ENCODE measurements at places on chromosomes 1 and 21.
A peak's percentile ranks its signal among the peaks of the same experiment; 100 is the strongest.

GRCh38 chr1:93275634-93276295 is 69.9 kb upstream of the DR1 start:
- no peak for DNase-seq

DNA sequence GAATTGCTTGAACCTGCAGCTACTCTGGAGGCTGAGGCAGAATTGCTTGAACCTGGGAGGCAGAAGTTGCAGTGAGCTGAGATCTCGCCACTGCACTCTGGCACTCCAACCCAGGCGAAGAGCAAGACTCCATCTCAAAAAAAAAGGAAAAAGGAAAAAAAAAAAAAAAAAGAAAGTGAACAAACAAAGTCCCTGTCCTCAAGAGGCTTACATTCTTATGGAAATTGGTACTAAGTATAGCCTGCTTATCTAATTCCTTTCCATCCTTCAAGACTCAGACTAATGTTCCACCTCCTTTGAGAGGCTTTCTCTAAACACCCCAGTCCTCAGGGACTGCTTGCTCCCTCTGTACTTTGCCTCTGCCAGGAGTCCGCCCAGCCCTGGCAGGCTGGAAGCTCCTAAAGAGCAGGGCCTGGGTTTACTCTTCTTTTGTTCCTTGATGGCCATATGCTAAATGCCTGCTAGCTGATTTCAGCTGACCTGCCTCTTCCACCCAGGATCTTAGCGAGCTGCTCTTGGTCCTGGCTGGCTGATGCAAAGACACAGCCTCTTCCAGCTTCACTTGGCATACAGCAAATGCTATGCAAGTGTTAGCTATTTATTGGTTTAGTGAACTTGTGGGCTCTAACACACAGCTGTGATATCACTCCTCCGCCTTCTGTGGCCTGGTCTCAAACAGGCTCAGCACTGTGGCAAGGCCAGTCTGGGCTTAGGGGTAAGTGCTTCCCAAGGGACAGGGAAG is 9.8 kb downstream of the SLC9A1 start:
- DNase-seq = peak; percentile 54

DNA sequence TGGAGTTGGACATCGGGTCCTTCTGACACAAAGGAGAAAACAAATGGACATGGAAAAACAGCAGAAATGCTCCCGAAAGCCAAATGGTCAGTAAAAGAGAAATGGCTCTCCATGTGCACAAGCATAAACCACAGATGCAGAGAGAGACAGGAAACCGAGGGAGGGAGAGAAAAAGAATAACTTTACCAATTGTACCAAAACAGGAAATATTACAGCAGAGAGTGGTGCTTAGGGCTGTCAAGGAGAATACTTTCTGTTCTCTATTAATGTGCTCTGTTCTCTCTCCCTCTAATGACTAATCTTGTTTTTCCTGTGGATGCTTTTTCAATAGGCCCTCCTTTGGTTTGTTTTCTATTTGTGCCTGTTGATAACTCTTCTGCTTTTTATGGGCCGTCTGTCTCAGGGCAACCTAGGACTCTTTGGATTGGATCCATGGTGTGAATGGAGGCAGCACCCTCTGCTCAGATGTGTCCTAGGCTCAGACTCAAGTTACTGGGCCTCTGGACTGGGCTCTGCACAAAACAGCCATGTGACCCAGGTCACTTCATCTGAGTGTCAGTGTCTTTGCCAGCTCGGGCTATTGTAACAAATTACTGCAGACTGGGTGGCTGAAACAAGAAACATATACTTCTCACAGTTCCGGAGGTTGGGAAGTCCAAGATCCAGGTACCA is 663.0 kb downstream of the NPHP4 start:
- DNase-seq = no peak

- peak; percentile 23 for DNase-seq
These were observed 6.7 kb upstream of the HUNK start for GRCh38 chr21:31866077-31866511.

DNA sequence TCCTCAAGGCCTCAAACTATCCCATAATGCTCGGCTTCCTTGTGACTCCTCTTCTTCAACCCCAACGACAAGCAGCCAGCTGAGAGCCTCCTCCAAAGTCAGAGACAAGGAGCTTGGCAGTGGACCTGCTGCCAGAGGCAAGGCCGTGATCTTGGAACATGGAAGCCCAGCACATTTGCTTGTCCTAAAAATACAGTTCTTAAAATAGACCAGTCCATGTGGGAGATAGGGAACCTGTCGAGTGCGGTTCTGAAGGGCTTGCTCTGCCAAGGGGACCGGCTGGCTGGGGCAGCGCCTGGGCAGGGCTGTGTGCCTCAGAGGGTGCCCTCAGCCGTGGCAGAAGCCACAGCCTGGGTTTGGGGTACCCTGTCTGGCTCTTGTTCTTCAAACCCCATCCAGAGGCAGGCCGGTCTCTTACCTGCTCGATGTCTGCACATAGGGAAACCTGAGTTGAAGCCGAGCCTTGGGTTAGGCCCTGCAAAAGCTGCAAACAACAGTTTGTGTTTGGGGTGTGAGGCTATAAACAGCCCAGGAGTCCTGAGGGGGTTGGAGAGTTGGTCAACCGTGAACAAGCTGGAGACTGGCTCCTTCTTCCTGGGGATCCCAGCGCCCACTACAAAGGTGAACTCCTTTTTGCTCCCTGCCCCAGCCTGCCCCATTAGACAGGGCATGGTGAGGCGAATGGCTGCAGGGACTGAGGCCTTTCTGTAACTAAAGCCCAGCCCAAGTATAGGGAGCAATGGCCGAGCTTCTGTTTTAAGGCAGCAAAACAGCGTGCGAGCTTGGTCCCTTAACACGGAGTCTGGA is 228.8 kb downstream of the CAMTA1 start:
- DNase-seq = no peak

DNA sequence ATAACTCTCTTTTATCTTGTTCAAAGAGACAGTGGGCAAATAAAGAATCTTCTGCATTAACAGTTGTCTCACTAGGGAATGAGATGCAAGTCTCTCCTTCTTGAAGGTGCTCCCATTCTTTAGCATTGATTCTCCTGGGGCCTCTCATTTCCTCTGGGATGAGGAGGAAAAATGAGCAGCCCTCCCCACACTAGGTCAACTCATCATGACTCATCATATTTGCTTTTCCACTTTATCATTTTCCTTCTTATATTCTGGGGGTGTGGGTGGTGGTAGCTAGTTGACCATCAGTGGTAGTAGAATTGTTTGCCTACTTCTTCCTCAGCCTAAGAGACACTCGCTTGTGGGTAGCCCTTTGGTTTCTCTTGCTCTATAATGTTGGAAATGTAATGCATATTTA is 182.0 kb upstream of the C1orf87 start:
- DNase-seq = no peak

GRCh38 chr21:46111193-46111571 is 13.3 kb downstream of the COL6A2 start:
- DNase-seq = no peak

DNA sequence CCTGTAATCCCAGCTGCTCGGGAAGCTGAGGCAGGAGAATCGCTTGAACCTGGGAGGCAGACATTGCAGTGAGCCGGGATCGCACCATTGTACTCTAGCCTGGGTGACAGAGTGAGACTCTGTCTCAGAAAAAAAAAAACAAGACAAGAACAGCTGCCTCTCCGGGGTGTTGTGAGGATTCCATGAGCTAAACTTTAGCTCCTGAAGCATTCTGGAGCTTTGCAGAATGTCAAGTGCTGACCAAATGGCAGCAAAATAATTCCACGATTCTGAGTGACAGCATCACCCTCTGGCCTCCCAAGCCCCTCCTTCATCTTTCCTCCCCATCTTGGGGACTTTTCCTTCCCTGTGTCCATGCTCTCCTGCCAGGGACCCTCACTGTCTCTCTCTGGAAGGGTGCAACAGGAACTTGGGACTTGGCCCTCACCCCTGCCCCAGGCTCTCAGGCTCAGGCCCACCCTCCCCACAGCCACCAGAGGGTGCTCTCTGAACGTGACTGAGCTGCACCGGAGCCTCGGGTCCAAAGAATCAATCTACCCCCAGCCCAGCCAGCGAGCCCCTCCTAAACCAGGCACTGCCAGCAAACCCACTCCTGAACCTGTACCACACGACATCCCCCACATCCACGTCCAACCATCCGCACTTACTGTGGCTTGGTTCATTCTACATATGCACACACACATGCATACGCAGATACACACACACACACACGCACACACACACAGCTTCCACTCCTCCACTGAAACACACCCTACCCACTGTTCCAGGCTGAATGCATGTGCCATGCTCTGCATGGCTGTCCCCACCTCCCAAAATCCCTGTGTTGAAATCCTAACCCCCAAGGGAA is 45.7 kb downstream of the ACOT7 start:
- no peak for DNase-seq

- DNase-seq = no peak
These were observed 3.7 kb downstream of the CAMTA1 start for GRCh38 chr1:6788946-6789345.

DNA sequence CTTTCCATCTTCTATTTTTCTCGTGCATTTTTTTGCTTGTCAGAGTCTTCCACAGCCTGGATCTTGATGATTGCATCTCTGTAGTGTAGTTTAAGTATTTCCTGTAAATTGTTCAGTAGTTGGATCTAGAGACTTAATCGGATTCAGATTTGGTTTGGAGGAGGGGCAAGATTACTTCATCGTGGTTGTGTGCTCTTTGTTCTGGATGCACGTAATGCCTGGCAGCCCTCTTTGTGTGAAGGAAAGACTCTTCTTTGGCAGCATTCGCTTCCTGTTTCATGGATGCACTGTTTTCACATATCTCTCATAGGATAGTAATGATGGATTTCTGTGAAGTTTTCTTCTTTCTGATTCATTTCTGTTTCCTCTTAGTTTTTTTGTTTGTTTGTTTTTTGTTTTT is 14.2 kb downstream of the SEMA4A start:
- DNase-seq = no peak

DNA sequence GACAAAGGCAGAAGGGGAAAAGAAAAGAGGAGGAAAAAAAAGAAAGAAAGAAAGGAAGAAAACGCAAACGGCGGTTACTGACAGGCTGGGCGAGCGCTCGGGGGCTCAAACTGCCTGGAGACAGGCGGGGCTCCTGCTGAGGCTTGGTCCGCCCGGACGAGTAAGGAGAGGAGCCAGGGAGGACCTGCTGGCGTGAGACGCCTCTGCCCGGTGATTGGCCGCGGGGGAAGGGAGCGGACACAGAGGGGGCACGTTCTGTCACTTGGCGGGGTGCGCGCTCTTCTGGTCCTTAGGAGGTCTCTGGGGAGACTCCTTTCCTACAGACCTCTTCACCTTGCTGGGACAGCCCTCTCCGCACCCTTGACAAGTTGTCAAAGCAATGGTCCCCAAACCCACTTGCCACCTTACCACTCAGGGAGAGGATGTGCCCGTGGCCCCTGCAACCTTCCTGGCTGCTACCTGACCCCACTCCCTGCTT is 791 bp upstream of the PIK3R3 start:
- no peak for DNase-seq

- DNase-seq = no peak
These were observed 15.0 kb upstream of the KCNN3 start for GRCh38 chr1:154884869-154885701.

GRCh38 chr1:218209351-218209861 is 75.7 kb upstream of the RRP15 start:
- DNase-seq = peak; percentile 53

GRCh38 chr1:3213730-3214129 is 144.7 kb downstream of the PRDM16 start:
- DNase-seq = no peak

- peak; percentile 80 for DNase-seq
These were observed 298.6 kb downstream of the PTPRC start for GRCh38 chr1:198937231-198938031.

GRCh38 chr1:219109424-219110018 is 64.2 kb upstream of the LYPLAL1 start:
- DNase-seq = no peak

- no peak for DNase-seq
These were observed 5.1 kb upstream of the OR14C36 start for GRCh38 chr1:248343451-248343850.

- no peak for DNase-seq
These were observed 116.1 kb downstream of the DMRTB1 start for GRCh38 chr1:53575141-53575954.

DNA sequence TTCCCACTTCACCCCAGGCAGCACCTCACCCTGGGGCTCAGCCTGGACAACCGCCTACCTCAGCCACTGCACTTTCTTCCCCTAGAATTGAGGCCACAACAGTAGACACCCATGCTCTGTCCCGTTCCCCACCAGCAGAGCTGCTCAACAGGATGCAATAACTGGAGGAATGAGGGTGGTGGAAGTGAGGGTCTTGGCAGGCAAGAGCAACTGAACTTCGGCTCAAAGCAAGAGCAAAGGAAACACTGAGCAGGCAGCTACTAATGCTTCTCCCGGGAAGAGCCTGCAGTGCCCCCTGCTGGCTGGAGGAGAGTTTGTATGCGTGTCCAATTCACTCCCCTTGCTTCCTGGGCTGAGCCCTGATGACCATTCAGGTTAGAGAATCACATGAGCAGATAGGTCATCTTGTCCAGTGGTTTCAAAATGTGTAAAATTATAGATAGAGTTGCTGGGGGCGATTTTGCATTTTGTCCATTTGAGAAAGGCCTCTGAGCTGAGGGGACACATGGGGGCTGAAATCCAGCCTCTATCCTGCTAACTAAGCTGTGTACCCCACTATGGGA is 13.9 kb downstream of the NT5C1A start:
- peak; percentile 23 for DNase-seq

GRCh38 chr21:42980312-42981213 is 6.2 kb downstream of the PKNOX1 start:
- DNase-seq = no peak

GRCh38 chr1:223462047-223462630 is 68.9 kb downstream of the CCDC185 start:
- DNase-seq = no peak

GRCh38 chr1:181126289-181126688 is 37.8 kb downstream of the IER5 start:
- no peak for DNase-seq

GRCh38 chr21:44792702-44793591 is 8.7 kb downstream of the UBE2G2 start:
- no peak for DNase-seq

DNA sequence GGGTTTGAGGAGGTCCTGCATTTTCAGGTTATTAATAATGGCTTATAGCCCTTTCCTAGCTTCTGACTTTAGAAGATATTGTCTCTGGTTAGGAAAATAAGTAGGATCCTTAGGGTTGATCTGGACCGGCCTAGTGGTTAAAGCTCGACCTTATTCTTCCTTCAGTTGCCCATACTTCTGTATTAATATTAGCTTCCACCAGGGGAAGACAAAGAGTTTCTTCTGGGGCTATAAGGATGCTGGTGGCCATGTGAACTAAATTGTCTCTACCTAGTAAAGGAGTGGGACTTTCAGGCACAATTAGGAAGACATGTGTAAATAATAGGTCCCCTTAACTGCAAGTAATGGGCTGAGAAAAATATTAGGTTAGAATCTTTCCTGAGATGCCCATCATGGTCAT is 20.6 kb upstream of the FCGR2A start:
- DNase-seq = no peak

Measured in AG04450 (cell line).